Stimulated activated CD4-positive, alpha-beta T cell treated with anti-CD3 and anti-CD28 coated beads, Interleukin-1b, Interleukin-23, amount 100 ng/mL, for 1 hour (primary cell): ENCODE measurements at places on chromosomes 5 and 9.

- no peak for DNase-seq
These were observed at the start of gene PCDHGA3 for GRCh38 chr5:141343242-141343952. Gene PCDHGA3, plus strand, starts transcription at chr5:141343829. Its CDS starts 205 bp downstream, at chr5:141344034.

DNA sequence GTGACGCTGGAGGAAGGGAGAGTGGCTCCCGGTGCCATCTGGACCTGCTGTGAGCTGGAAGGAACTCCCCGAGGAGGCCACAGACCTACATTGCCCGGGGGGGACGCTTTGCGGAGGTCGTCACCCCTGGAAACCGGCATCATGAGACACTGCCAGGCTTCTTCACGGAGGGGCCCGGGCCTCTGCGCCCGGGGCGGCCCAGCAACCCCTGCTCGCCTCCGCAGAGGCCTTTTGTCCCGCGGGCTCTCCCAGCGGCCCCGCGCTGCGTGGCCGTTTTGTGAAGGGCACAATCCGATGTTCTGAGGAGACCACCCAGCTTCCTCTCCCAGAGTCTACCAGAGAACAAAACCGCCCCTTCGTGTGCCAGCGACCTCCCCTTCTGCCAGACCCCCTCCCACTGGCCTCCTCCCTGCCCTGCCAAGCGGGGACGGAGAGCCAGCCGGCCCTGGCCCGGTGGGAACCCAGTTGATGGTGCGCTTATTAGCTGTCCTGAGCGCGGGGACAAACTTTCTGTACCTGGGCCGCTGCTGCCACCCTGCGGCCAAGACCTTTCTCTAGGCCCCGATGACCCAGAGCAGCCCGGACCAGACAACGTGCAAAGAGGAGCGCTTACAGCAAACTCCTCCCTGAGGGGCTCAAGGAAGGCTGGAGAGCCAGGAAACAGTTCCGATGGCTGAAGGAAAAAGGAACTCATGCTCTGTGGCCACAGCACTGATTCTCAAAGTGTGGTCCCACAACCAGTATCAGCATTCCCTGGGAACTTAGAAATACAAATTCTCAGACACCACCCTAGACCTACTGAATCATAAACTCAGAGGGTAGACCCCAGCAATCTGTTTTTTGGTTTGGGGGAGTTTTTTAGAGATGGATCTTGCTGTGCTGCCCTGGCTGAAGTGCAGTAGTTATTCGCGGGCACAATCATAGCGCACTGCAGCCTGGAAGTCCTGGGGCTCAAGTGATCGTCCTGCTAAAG, 86.7 kb downstream of the SLC1A3 start:
- DNase-seq, result no peak

DNA sequence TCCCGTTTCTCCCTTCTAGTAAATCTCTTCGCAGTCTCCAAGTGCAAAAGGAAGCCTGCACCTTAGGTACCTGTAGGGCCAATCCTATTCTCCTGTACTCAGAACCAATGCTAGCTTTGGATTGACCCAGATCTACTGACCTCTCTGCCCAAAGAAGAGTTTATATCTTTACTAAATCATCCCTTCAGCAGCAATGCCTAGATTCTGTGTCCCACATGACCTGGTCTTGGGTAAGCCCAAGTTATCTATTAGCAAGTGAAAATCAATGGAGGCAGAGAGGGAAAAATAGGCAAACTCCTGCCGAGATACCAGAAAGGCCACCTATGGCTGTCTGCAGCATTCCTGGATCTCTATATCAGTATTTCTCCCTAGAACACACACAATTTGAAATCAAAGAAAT, 60.0 kb downstream of the SUSD1 start:
- no peak for DNase-seq

- DNase-seq, result no peak
These were observed 3.4 kb upstream of the CDK7 start for GRCh38 chr5:69231281-69231680.

DNA sequence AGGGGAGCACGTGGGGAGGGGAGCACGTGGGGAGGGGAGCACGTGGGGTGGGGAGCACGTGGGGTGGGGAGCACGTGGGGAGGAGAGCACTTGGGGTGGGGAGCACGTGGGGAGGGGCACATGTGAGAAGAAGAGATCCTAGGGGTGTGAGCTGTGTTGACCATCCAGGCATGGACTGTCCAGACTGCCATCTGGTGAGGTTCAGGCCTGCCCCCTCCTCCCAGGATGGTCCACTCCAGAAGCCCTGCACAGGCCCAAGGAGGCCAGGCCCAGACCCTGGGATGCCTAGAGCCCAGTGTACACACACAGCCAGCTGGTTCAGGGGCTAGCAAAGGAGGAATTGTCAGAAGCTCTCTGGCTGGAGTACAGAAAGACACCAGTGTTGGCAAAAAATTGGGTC, 2.3 kb downstream of the SNAPC4 start:
- no peak for DNase-seq

GRCh38 chr9:110095776-110096175, 112.2 kb downstream of the C9orf152 start:
- no peak for DNase-seq

GRCh38 chr5:82673057-82673809, 395.1 kb upstream of the RPS23 start:
- DNase-seq, result no peak

DNA sequence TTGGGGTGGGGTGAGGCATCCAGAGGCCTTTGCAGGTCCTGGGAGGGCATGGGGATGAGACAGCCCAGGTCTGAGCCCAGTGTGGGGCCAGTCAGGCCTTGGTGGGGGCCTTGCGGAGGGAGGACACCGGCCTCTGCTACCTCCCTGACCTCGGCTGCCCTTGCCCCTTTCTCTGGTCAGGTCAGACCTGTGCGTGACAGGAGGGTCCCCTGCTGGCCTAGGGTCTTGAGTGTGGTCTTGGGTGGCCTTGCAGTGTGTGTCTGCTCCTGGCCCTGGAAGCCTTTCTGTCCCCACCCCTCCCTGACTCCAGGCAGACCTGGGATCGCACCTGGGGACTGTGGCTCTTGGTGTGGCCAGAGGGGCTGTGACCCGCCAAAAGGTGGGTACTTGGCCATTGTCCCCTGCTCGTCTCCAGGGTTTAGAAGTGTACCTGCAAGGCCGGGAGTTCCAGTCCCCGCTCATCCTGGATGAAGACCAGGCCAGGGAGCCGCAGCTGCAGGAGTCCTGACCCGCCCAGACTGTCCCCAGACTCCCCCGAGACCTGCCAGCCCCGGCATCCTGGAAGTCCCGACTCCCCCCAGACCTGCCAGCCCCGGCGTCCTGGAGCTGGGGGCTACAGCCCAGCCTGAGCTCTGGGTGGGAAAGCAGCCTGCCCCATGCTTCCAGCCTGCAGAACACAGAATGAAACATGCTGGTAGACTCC, 4.4 kb upstream of the MAN1B1 start:
- DNase-seq, result no peak

GRCh38 chr5:116631147-116631546, 56.5 kb upstream of the SEMA6A start:
- no peak for DNase-seq

- no peak for DNase-seq
These were observed 5.3 kb upstream of the DDX4 start for GRCh38 chr5:55732585-55732984.

- no peak for DNase-seq
These were observed 50.4 kb downstream of the NXNL2 start for GRCh38 chr9:88585426-88585825.

DNA sequence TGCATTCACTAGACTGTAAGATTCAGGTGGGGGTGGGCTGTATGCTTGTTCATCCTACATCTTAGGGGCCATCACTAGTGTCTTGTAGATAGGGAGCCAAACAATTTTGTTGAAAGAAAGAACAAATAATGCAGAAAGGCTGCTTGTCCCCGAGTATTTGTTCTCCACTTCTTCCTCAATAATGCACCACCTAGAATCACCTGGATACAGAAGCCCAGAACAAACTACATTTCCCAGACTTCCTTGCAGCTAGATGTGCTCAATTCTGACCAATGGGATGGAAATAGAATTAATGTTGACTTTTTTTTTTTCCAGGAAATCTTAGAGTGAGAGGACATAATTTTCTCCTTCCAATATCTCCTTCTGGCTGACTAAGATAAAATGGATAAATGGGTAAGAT, 38.9 kb upstream of the TNFSF8 start:
- DNase-seq, result no peak

DNA sequence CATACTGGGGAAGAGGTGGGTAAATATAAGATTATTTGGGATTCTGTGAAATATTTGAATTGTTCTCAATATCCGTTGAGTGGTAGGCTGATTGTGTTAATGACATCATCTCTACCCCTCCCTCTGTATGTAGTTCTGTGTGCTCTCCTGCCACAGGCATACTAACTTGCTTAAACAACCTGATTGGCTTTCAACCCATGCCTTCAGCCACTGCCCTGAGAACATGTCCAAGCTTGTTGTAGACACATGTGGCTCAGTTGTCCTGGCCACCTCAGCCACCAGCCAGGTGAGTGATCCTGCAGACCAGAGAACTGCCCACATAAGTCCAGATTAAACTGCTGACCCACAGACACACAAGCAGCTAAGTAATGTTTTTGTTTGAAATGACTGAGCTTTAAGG, 31.1 kb downstream of the ANKS6 start:
- DNase-seq, result no peak

DNA sequence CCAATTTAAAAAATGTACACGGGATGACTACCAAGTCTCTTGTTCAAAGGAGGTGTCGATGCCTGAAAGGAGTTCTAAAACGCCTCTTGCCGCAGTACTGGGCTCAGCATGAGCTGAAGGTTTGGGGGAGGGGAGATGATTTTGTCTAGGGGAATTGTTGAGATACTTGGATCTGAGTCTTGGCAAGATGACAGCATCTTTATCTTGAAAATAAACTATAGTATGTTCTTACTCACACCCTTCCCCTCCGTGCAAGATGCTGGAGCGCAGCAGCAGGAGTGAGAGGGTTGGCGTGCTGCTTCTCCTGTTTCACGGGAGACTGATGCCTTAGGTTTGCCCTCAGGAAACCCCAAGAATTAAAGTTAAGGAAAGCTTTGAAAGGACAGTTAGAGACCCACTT, 47.3 kb downstream of the FAM78A start:
- DNase-seq, result no peak

DNA sequence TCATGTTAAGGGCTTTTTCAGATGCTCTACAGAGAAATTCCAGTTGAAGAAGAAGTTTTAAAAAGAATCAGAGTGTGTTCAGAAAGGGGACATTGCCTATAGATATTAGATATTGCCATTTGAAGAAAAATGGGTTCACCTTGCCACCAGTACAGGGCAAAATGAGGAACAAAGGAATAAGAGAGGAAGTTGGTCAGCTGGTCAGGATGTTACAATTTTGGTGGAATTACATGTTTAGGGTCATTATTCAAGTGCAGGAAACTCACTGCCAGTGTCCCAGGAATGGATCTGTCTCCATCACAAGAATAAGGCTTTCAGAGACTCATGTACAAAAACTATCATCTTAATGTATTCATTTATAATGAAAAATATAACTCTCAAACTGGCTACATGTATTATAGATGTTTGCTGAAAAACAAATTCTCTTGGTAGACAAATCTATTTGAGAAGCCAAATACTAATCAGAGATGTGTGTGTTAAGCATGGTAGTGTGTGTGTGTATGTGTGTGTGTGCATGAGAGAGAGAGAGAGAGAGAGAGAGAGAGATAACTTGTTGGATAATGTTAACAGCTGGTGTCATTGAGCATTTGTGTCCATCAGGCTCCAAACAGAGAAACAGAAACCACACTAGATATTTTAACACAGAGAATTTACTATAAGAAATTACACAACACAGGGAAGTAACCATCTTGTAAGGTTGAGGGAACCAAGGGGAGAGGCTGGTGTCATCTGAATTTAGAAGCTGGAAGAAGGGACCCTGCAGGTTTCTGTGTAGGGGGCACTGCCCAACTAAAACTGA, 5.0 kb upstream of the C1QTNF3 start:
- DNase-seq, result no peak

- no peak for DNase-seq
These were observed 157.6 kb upstream of the RAI14 start for GRCh38 chr5:34498572-34498971.

DNA sequence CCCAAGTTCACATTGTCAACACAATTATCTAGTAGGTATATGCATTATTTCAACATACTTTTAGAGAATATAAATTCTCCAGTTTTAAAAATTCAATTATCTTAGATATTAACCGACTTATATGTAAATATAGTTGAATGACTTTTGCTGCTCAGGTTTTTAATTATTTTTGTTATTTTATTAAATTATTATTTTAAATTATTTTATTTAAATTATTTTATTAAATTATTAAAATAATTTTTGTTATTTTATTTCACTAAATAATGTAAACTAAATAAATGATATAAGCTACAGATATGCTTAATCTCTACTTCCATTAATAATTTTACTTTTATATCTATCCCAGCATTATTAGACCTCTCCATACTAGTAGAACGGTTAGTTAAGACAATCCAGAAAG, 544.3 kb upstream of the ARRDC3 start:
- DNase-seq, result no peak

DNA sequence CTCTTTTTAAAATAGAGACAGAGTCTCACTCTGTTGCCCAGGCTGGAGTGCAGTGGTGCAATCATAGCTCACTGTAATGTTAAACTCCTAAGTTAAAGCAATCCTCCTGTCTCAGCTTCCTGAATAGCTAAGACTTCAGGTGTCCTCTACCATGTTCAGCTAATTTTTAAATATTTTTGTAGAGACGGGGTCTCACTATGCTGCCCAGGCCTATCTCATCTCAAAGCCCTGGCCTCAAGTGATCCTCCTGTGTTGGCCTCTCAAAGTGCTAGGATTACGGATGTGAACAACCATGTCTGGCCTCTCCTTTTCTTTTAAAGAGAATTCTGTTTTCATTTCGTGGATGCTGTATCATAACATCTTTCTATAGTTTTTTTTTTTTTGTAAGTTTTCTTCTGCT, 11.7 kb downstream of the STX17 start:
- DNase-seq, result no peak

DNA sequence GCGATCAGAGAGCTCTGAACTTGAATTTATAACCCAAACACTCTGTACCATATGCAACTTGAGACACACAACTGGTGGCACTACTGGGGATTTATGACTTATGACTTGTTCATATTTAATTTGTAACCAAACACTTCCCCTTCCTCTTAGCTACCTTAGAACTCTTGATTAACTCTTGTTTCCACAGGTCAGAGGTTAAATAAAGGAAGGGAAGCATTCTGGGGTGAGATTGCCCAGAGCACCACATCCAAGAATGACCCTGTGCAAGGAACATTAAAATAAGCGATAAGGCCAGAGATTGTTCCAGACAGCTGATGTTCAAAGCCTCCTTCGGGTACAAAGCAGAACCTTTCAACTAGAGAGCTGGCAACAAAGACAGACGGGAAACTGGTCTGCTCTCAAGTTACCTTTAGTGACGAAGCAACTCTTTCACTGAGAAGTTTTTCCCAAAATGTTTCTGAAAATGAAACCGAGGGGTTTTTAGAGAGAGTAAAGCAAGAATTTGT, 242.6 kb downstream of the DENND1A start:
- DNase-seq, result no peak

GRCh38 chr5:121628783-121629182, 222.9 kb upstream of the FTMT start:
- DNase-seq, result no peak

DNA sequence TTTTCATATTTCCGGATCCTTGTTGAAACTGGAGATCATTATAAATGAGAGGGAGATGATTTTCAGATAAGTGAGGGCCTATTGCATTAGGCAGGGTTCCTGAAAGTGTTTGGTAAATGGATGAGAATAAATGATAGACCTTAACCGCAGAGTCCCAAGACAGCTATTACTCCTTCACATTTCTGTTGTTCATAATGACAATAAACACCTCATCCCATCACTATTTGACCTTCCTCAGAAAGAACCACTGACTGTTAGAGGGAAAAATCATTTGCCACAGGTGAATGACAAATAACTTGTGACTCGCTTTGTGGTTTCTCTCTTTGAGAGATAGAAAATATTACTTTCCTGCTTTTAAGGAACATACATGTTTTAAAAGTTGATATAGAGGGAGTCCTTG, 47.3 kb upstream of the TRMT10B start:
- DNase-seq, result no peak

GRCh38 chr9:93815677-93816076, 139.5 kb downstream of the BARX1 start:
- no peak for DNase-seq
